GM06990 (cell line): ENCODE measurements at places on chromosomes 12 and 14.
A peak's percentile ranks its signal among the peaks of the same experiment; 100 is the strongest.

DNA sequence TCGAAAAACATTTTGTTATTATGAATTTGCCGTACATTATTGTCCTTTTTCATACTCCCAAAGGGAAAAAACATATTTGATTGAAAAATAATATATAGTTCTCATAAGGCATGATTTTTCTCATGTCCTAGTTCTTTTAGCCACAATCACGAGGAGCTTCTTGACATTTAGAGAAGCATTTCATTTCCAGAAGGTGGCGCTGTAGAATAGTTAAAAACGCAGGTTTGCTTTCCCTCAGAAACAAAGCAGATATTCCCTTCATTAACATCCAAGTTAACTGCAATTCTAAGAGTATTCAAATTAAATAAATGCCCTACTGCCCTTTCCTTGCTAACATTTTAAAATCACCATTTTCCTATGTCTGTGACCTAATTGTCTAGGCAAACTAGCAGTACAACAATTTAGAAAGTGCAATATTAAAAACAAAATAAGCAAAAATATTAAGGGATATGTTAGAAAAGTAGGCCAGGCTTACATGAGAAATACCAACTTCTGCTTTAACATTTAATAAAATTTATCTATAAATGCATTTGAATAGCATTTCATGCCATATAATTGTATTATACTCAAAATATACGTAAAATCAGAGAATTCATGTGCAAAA, 10.9 kb upstream of the PIK3C2G start:
- no peak for DNase-seq

DNA sequence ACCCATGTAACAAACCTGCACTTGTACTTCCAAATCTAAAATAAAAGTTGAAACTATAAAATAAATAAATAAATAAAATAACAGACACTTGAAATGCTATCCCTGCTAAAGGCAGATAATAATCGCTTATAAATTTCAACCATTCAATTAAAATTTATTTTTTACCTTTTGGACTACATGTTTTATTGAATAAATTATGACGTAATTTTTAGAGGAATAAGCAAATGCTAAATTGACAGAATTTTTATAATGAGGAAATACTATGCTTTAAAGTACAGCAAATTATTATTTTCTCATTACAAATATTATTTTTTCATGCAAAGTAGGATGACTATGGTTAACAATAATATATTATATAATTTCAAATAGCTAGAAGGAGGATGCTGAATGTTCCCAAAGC, 658.6 kb upstream of the LMO3 start:
- no peak for DNase-seq

DNA sequence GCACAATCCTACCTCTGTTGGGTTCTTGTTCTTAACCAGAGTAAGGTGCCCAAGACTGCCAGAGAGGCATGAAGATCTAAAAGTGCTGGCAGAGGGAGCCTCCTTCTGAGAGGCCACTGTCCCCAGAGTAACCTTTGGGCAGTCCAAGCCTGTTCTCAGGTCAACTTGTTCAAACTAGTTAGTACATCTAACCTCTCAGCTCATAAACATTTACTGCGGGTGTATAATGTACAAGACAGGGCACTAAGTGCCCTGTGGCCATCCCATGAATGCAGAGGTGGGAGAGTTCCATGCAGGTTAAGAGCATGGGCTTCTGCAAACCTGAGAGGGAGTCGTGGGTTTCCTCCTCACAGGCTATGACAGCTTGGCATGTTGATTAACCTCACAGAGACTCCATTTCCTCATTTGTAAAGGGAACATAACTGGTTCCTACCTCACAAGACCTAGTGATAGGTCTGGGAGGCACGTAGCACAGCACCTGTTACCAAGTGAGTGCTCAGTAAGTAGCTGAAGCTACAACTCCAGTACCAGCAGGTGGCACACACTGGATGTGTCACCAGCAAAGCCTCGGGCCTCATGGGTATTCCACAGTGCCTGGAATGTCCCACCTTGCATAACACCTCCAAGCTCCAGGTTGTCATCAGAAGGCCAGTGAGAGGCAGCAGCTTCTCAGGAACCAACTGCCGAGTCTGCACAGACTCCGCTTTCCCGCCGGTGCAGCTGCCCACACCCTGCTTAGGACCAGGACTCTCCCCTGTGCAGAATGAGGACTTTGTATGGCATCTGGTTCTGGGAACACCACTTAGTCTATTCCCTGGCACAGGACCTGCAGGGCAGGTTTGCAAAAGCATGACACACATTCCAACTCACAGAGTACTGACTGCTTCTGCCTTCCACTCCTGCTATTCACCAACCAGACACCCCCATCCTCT, 4.4 kb downstream of the VDR start:
- DNase-seq, result no peak

- DNase-seq, result no peak
Measured at GRCh38 chr12:108582509-108582908, 15.4 kb downstream of the TMEM119 start.

- DNase-seq, result no peak
Measured at GRCh38 chr14:21647380-21647779, 6.3 kb upstream of the OR4E2 start.

DNA sequence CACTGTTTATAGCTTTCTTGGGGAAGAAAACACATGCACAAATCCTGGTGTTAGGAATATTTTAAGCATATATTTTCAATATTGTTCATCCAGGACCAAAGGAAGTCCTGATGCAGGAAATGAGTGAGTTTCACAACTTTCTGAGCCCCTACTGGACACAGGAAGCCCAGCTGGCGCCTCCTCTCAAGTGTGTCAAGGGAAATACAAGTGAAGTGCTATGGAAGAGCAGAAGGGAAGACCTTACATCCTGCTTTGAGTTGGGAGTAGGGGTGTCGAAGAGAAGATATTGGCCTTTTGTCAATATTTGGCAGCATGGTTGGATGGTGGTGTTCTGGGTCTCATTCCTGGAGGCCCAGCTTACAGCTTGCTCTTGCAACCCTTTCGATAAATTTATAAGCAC, 66.1 kb upstream of the ZDHHC17 start:
- DNase-seq, result no peak

GRCh38 chr12:38110026-38110699, 206.4 kb upstream of the ALG10B start:
- no peak for DNase-seq

GRCh38 chr14:81435391-81436295, 35.5 kb upstream of the STON2 start:
- DNase-seq, result peak; percentile 22

DNA sequence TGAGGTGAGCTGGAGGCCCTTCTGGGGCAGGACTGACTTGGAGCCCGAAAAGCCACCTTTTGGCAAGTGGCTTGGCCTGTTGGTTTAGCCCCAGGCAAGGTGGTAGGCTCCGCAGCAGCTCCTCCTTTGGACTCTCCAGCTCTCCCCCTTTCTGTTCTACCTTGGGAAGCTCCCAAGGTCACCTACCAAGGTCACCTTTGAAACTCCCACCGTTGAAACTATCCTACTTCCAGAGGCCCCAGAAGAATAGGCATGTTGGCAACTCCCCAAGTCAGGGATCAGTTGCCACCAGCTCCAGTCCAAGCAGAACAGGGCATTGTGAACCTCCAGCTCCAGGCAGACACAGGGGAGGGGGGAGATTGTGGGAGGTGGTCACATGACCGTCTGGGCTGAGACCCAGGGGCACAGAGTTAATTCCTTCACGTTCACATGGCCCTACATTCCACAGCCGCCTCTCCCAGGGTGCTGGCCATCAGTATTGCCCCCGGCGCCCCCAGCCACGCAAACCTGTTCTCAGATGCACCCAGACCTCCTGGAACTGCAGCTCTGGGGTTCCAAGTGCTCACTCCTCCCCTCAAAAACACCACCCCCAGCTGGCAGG, 14.4 kb downstream of the IRF2BPL start:
- no peak for DNase-seq

DNA sequence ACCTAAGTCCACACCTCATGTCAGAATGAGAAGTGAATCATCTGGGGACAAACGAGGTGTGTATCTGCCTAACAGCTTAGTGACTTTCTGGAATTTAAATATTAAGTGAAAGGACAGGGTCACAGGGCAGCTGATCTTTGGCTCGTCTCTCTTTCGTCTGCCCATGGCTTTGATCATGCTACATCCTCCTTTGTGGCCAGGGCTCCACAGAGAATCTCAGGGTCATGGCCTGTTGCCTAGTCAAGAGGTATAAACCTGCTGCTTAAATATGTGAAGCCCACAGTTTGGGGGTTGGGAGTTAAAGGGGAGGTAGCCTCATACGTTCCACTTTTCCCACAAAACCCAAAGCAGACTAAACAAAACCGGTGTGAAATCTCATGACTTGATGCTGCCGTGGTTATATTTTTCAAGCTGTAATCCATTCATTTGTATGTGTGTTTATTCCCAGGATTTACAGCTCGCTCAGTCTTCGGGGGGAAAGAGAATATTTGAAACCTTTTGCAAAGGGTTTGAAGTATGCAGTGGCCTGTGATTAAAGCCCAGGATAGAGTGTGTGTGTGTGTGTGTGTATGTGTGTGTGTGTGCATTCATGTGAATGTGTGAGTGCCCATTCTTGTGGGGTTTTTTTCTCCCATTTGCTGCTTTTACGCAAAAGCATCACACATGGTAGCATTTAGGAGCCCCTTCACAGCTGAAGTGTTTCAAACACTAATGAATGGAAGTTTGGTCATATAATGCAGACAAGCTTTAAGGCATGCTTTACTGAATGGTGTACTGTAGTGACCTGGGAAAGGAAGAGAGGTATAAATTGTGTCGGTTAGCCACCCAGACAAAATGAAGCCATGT, 137.1 kb downstream of the HMGA2 start:
- DNase-seq, result no peak

GRCh38 chr12:110005319-110005973, 6.2 kb downstream of the ANKRD13A start:
- DNase-seq, result no peak

- no peak for DNase-seq
Measured at GRCh38 chr12:52086366-52086765, 6.9 kb downstream of the SMIM41 start.

DNA sequence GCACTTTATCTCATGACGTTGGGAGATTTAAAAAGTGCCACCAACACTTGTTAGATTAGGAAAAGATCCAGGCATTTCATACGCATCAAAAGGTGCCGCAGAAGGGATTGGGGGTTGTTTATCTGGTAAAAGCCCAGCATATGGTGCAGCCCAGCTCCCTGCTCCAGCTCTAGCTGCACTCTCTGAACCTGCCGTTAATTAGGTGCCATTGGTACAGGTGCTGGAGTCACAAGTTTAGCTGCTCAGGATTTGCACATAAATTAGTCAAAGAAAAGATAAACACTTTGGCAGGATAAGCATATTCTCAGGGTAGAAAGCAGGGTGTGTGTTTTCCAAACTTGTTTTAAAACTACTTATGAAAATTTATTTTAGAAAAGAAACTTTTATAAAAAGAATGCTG, 932.6 kb upstream of the TMEM132C start:
- no peak for DNase-seq

DNA sequence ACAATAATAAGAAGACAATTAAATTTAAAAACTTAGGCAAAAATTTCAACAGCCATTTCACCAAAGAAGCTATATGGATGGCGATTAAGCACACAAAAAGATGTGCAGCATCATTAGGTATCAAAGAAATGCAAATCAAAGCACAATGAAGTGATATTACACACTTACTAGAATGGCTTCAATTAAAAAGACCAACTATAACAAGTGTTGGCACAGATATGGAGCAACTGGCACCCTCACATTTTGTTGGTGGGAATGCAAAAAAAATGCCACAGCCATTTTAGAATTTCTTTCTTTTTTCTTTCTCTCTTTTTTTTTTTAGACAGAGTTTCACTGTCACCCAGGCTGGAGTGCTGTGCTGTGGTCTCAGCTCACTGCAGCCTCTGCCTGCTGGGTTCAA, 1.9 kb upstream of the PRDM4 start:
- DNase-seq, result no peak

- DNase-seq, result no peak
Measured at GRCh38 chr14:104245075-104245474, 106.7 kb downstream of the KIF26A start.

GRCh38 chr12:13727707-13728195, 253.7 kb downstream of the GRIN2B start:
- no peak for DNase-seq

GRCh38 chr12:34406228-34406995, 384.1 kb downstream of the ALG10 start:
- no peak for DNase-seq

- no peak for DNase-seq
Measured at GRCh38 chr12:54294152-54294952, 6.5 kb downstream of the NFE2 start.

- no peak for DNase-seq
Measured at GRCh38 chr12:5232291-5232690, 188.6 kb downstream of the KCNA5 start.

GRCh38 chr12:40439771-40440492, 215.1 kb downstream of the LRRK2 start:
- DNase-seq, result no peak

DNA sequence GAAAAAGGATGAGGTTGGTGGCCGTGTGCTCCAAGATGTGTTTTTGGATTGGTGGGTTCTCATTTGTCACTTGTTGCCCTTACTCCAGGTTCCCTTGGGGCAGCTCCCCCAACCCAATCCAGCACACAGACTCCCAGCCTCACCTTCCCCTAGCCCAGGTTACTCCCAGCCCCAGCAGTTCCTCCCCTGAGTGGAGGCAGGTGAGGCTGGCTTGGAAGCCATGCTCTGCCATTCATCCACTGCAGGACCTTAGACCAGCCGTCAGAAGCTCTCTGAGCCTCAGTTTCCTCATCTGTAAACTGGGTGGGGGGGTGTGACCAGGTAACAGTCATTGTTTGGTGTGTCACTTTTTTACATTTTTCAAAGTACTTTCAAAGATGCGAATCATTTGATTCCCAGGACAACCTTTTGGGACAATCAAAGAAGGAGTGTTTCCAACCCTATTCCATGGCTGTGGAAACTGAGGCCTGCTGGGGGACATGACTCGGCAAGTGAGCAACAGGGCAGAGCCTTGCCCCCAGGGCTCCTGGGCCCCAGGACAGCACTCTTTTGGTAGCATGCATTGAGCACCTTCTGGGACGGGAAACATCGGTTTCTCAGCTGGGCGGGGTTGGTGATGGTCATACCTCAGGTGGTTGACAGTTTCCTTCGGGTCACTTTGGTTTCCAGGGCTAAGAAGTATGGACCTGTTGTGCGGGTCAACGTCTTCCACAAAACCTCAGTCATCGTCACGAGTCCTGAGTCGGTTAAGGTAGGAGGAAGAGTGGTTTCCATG, 7.2 kb downstream of the CYP46A1 start:
- DNase-seq, result no peak

DNA sequence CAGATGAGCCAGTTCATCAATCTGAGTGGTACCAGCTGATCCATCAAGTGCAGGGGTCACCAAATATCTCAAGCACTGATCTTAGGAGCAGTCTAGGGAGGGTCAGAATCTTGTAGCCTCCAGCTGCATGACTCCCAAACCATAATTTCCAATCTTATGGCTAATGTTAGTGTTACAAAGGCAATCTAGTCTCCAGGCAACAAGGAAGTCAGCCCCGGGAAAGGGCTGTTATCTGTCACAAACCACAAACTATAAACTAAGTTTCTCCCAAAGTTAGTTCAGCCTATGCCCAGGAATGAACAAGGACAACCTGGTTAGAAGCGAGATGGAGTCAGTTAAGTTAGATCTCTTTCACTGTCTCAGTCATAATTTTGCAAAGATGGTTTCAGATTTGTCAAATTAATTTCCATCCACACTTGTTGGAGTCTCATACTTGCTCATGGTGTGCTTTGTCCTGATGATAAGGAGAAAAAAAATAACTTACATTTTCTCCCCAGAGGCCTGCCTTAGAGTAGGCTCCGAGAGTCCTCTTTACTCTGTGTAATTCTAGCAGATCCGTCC, 3.9 kb upstream of the ABHD4 start:
- no peak for DNase-seq

- DNase-seq, result no peak
Measured at GRCh38 chr12:100959481-100959880, 164.9 kb downstream of the ANO4 start.

- peak; percentile 9 for DNase-seq
Measured at GRCh38 chr12:19739195-19739776, 300.0 kb downstream of the AEBP2 start.
